CD4-positive, alpha-beta T cell treated with Interleukin-17A for 1 hour (primary cell): ENCODE measurements at places on chromosomes 13 and 19.

- DNase-seq = no peak
Measured at GRCh38 chr13:98201984-98202383, 24.9 kb upstream of the RNF113B start.

- DNase-seq = no peak
Measured at GRCh38 chr19:38640368-38640767, 7.1 kb upstream of the ACTN4 start.

GRCh38 chr13:28185256-28185655 lies 46.9 kb downstream of the PAN3 start:
- DNase-seq = no peak

GRCh38 chr19:40252395-40252794 lies 25.9 kb upstream of the CCNP start:
- DNase-seq = no peak

GRCh38 chr19:4455719-4456475 lies 1.7 kb downstream of the UBXN6 start:
- DNase-seq = no peak

DNA sequence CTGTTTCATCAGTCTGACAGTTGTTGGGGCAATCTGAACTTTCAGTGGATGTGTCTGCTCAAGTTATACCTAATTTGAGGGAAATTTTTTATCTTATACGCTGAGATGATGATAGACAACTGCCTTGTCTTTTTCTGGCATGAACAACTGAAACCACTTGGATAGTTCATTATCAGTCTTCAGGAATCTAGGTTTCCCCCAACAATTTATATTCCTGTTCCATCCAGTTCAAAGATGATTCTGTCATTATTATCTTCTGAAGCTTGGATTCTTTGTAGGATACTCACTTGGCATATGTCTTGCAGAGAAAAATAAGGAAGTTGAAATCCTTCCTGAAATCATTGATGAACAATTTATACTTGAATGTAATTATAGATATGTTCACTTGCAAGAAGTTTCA lies 193.7 kb downstream of the LMO7 start:
- no peak for DNase-seq

GRCh38 chr13:110626521-110626920 lies 11.2 kb downstream of the NAXD start:
- no peak for DNase-seq

- DNase-seq = no peak
Measured at GRCh38 chr19:16347706-16348105, 23.1 kb downstream of the KLF2 start.

DNA sequence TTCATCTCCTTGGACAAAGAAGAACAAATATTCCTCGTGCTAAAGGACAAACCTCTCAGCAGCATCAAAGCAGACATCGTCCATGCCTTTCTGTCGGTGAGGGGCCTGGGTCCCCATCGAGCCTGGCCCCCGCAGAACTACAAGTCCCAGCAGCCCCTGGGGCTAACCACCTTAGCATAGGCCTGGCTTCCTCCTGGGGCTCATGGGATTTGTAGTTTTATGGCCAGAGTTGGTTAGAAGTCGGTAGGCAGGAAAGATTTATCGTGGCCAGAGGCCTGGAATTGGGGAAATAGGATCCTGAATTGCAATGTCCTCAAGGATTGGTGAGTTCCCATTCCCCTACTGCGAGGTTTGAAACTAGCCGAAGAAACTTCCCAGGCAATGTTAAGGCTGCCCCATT lies 19.6 kb downstream of the TMEM150B start:
- peak; percentile 69 for DNase-seq

- DNase-seq = no peak
Measured at GRCh38 chr19:31539386-31539785, 190.2 kb upstream of the TSHZ3 start.

- DNase-seq = no peak
Measured at GRCh38 chr19:53541971-53542370, 4.0 kb downstream of the ZNF331 start.

GRCh38 chr19:12092956-12093355 lies 28.4 kb downstream of the ZNF844 start:
- no peak for DNase-seq
